NCI-H460 (cell line): ENCODE measurements at places on chromosomes 13 and 19. TPM values are rescaled to one million over a fixed set of nuclear protein-coding genes. Genes with fewer than 3 reads are reported as not detected.

ARL11 gene
- total RNA-seq = not detected in 2 replicates

URAD gene
- not detected in 2 replicates for total RNA-seq

PRR12 gene
- 2.1 and 3.0 TPM in 2 replicates for total RNA-seq

RLN3 gene
- not detected in 2 replicates for total RNA-seq

ERCC1 gene
- 81.5 and 102 TPM in 2 replicates for total RNA-seq

ANKLE1 gene
- 1.2 and 1.5 TPM in 2 replicates for total RNA-seq

CLIP3 gene
- total RNA-seq = 0.27 and 0.35 TPM in 2 replicates
